ENCODE measurements at places on chromosomes 1 and 21.

GRCh38 chr1:19921310-19921709, 2.1 kb downstream of the PLA2G2E start:
- DNase-seq = no peak

DNA sequence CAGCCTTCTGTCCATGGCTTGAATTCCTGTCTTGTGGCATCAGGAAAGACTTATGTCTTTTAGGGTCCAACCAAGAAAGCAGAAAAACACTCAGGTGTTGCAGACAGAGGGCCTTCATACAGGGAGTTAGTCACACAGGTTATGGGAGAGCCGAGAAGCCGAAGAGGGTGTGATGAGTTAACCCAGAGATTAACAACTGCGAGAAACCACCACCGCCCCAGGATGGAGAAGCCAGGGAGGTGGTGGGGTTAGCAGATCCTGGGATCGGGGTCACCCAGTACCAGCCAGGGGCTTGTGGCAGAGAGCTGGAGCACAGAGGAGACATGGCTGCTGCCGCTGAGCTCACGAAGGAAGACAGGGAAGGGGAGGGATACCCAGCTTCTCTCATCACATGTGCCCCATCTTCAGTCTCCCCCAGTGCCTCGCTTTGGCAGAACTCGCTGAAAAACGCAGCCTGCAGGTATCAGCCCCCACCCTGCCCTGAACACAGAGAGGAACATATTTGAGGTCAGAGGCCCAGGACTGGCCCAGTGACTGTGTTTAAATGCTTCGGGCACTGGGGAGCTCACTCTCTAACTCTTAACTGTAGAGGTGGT, 58.7 kb downstream of the RUNX3 start:
- no peak for DNase-seq

GRCh38 chr1:197224160-197224559, 43.9 kb upstream of the CRB1 start:
- no peak for DNase-seq

- no peak for DNase-seq
Measured at GRCh38 chr21:45319461-45320211, 31.9 kb upstream of the POFUT2 start.

GRCh38 chr1:161200992-161201835, 953 bp upstream of the NDUFS2 start:
- DNase-seq = no peak

DNA sequence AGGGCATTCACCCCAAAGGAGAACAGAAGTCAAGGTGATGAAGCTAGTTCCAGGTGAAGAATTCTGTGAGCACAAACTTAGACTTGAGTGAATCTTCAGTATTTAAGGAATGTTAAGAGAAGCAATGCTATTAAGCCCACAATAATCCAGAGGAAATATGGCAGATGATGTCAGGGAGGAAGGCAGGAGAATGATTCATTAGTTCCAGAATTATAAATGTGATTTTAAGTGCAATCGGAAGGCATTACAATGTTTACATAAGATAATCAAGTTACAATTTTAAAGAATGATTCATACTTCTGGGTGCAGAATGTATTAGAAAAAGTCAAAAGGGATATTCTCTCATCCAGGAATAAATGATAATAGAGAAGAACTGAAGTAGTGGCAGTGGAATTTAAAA, 545.2 kb upstream of the BRINP3 start:
- no peak for DNase-seq

GRCh38 chr1:963746-964525, 2.3 kb upstream of the PLEKHN1 start:
- no peak for DNase-seq

GRCh38 chr1:36847761-36848160, 186.6 kb downstream of the GRIK3 start:
- no peak for DNase-seq

DNA sequence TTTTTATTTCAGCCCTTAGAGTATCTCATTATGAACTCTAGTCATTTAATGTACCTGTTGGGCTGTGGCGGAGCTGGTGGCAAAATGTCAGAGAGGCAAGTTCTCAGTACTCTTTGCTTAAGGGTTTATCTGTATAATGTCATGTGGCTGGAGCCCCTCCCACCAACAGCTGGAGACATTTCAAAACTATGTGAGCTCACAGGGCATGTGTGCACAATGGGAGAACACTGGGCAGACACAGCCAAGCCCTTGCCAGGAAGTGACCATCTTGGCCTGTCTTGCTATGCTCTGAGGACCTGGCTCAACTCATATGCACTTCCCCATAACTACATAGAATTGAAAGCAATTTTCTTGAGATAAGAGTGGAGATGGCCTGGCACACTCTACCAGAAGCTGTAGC, 296.4 kb downstream of the PTPRU start:
- no peak for DNase-seq

GRCh38 chr1:80417671-80418070, 1383.1 kb upstream of the ADGRL2 start:
- no peak for DNase-seq

DNA sequence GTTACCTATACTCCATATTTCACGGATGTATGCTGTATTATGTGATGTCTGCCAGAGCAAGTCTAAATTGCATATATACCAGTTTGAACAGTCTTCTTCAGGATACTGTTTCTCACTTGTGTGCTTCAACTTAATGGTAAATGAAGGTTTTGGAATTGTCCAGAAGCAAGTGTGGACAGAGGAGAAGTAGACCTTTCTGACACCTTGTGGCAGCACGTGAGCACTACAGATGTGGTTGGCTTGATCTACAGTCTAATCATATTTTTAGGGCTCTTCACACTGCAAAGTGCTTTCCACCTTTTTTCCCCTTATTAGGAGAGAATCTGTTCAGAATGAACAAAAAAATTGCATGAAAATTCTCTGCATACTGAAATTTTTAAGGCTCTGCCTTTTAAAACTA, 10.9 kb downstream of the MORC3 start:
- peak; percentile 59 for DNase-seq

GRCh38 chr1:202086579-202087350, 36.0 kb upstream of the GPR37L1 start:
- no peak for DNase-seq

GRCh38 chr1:183909672-183910071, 104.8 kb downstream of the RGL1 start:
- DNase-seq = no peak

- no peak for DNase-seq
Measured at GRCh38 chr1:3570066-3570986, 41.0 kb downstream of the MEGF6 start.

DNA sequence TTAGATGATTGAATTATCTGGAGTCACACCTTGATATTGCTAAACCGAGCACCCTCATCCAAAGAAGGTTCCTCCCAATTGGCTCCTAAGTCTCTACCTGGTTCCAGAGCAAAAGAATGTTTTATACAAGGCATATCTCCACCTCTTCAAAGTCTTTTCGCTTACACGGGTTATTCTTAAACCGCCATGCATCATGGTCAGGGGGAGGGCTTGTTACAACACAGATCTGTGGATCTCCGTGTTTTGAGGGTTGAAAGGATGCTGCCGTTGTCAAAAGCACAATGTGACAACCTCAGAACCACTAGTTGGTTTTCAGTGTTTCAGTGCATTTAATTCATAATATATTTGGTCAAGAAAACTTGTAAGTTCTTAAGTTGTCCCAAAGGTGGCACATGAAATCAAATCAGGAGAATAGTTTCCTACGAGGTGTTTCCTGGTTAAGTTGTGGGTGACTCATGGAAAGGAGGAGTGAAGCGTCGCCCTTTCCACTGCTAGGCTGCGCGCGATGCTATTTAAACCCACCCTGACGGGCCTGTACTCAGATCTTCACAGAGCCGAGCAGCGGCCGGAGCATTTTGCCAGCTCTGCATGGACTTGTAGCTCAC, 1531.6 kb upstream of the TPTE start:
- DNase-seq = no peak

DNA sequence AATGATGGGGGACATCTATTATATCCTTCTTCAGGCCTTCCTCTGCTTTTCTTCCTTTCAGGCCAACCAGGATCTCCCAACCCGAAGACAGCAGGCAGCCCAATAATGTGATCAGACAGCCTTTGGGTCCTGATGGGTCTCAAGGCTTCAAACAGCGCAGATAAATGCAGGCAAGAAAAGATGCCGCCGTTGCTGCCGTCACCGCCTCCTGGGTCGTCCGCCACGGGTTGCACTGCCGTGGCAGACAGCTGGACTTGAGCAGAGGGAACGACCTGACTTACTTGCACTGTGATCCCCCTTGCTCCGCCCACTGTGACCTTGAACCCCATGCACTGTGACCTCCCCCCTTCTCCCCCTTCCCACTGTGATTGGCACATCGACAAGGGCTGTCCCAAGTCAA, 27.9 kb downstream of the SZRD1 start:
- no peak for DNase-seq

DNA sequence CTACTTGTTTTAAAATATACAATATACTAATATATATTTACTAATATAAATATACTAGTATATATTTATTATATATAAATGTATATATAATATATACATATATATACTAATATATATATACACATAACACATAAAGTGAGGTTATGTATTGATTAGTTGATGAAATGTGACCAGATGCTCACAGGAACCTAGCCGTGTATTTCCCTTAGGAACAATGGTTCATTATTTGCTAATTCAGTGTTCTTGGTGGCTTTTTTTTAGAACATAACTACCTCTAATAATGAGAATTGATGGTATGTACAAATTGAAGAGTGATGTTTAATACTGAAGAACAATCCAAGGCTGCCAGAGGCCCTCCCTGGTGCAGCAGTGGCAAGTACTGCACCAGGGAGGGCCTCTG, 37.9 kb upstream of the ITPKB start:
- DNase-seq = no peak

DNA sequence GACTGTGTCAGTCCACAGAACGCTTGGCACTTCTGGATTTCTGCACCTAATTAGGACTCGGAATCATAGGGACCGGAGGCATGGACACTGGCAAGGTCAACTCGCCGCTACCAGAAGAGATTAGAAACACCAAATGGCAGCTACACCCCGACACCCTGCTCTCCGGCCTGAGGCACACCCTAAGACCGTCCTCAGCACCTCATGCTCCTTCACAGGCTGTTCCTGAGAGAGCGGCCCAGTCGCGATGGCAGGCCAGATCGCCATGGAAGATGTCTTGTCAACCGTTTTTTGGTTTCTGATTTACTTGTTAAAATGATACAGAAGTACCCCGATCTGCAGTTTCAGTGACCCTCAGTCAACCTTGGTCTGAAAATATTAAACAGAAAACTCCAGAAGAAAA, 46.8 kb downstream of the NPHP4 start:
- DNase-seq = no peak

- no peak for DNase-seq
Measured at GRCh38 chr1:112961072-112961471, 5.1 kb upstream of the SLC16A1 start.

DNA sequence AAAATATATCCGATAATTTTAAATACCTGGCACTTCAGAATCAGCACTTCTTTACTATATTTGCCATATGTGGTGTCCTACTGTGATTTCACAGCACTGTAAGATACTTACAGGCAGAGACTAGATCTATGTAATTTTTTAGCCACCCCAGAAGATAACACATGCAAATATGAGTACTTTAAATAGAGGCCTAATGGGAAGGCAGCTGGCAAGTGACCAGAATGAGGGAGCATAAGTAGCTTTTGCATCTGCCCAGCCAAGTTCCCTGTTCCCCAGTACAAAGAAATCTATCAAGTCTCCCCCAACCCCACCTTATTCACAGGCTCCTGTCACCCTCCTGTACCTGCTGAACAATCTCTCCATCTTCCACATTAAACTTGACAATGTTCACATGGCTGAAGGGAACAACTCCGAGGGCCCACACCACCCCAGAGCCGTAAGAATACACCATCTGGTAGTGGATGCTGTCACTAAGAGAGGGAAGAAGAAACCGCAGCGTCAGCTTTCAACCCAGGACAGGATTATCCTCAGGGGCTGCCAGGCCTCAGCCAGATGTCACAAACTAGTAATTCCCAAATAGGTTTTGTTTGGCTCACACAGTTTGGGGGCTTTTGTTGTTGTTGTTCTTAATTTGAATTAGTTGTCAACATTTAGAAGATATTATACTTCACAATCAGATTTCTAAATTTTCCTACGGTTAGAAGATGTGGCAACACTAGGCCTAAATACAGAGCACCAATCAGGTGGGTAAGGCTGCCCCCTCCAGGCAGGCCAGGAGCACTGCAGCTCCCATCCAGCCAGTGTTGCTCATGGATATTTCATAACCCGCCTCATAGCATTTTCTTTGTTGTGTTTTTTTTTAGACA, 10.4 kb downstream of the EMC1 start:
- peak; percentile 3 for DNase-seq

DNA sequence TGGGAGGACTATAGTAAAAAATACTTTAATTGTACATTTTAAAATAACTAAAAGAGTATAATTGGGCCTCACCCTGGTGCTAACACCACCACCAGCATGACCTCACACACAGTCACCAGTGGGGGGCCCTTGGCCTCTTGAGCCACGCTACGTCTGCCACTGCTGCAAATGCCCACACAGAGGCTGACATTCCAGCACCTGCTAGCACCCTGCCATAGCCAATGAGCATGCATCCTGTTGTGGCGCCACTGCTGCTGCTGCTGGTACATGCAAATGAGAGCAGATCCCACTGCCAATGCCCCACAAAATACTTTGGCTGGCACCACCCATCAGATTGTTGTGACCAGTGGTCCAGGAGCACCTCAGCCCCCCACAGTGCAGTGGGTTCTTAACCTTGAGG, 31.5 kb upstream of the TNR start:
- DNase-seq = no peak

DNA sequence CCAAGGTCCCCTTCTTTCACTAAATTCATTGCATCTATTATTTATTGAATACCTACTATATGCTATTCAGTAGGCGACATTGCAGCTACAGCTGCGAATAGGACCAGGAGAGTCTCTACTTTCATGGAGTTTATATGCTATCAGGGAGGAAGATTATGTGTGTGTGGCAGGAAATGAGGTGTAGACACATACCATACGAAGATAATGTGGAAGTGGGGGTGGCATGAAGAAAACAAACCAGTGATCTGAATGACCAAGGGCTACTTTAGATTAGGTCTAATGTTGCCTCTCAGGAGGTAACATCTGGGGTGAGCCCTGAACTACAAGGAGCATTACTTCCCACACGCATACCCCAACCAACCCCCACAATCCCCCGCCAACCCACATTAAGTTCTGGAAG, 1.0 kb upstream of the PPIH start:
- no peak for DNase-seq

DNA sequence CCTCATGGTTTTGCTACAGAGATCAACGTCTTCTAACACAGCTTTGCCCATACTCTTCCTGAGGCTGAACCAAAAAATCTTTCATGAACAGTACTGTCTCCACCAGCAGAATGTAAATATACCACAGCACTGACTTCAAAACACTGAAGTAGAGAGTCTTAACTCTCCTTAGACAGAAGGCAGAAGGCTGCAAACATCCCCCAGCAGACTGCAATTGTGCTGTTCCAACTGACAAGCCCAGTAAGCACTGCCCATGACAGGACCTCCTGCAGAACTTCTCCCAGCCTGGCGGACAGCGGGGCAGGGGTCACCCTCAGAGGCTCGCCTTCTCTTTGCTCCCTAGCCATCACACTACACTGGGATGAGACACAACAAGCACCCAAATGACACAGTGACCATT, 218.7 kb downstream of the RERE start:
- no peak for DNase-seq
